Endodermal cell (in vitro differentiated cells): ENCODE measurements at places on chromosomes 16 and 17.

DNA sequence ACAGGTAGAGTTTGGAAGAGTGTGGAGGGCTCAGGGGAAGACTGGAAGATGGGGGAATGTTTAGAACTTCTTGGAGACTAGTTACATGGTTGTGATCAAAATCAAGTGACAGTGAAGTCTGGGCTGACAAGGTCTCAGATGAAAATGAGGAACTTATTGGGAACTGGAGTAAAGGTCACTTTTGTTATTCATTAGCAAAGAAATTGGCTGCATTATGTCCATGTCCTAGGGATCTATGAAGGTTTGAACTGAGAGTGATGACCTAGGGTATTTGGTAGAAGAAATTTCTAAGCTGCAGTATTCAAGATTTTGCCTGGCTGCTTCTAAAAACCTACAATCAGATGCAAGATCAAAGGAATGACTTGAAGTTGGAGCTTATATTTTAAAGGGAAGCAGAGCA is 747.1 kb downstream of the KCNJ2 start:
- DNase-seq: no peak

DNA sequence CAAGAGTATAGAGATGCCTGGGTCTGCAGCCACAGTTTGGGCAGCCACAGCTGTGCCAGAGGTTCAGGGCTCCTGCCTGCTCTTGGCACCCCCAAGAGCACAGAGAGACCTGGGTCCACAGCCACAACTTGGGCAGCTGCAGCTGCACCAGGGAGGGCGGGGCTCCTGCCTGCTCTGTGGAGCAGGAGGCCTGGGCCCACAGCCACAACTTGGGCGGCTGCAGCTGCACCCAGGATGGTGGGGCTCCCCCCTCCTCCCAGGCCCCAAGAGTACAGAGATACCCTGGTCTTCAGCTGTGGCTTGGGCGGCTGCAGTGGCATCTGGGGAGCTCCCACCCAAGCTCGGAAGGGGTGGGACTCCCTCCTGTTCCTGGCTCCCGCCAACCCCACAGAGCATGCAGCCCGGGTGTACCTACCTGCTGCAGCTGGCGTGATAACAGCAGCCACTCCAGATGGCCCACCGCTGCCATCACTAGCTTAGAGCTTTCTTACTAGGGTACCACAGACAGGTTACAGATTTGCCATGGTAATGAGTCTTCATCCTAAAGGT is 72.7 kb downstream of the PHKB start:
- DNase-seq: no peak

- no peak for DNase-seq
Measured at GRCh38 chr17:49000943-49001342, 3.8 kb downstream of the IGF2BP1 start.

DNA sequence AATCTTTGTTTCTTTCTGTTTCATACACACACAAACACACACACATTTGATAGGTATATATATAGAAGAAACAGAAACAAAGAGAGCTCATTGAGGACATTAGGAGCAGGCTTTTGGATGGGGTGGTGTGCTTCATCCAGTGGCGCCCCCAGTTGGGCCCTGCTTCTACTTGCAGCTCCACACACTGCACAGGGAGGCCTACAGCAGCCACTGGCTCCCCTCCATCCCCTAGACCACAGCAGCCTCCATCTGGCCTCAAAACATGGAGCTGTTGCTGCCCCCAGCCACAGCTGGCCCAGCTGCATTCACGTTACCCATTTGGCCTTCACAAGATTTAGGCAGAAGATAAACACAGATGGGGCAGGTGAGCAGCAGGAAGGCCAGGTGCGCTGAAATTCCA is 33.1 kb upstream of the NF1 start:
- DNase-seq: peak; percentile 82

- DNase-seq: peak; percentile 63
Measured at GRCh38 chr17:8375738-8376259, 705 bp downstream of the KRABD2 start.

GRCh38 chr16:88439706-88440105 is 13.4 kb upstream of the ZFPM1 start:
- no peak for DNase-seq

DNA sequence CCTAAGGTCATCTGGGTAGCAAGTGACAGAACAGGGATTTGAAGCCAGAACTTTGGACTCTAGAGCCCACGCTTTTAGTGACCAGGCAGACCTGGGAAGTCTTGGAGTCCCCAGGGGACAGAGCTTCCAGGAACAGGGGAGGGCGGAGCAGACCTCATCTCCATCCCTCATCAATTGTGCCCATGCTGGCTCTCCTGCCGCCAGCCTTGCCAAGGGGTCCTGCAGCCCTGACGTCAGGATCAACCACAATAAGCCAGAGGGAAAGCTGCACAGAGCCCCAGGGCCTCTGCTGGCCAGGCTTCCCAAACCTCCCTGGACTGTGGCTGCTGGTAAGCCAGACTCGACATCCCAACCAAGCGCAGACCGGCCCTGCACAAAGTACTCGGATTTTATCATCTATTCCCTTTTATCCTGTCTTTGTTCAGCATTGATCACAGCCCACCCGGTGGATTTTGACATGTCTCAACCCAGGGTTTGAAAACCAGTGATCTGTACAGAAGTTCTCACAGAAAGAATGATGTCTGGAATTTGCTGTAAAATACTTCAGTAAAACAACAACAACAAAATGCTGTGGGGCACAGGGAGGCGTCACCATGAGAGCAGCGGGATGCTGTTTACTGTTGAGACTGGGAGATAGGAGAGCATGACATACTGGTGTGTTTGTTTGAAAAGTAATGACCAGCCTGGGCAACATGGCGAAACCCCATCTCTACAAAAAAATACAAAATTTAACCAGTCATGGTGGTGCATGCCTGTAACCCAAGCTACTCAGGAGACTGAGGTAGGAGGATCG is 11.8 kb downstream of the C16orf74 start:
- DNase-seq: no peak

- DNase-seq: no peak
Measured at GRCh38 chr17:56171186-56171959, 18.1 kb downstream of the ANKFN1 start.

- no peak for DNase-seq
Measured at GRCh38 chr16:3143598-3144320, 8.9 kb downstream of the ZNF213 start.

DNA sequence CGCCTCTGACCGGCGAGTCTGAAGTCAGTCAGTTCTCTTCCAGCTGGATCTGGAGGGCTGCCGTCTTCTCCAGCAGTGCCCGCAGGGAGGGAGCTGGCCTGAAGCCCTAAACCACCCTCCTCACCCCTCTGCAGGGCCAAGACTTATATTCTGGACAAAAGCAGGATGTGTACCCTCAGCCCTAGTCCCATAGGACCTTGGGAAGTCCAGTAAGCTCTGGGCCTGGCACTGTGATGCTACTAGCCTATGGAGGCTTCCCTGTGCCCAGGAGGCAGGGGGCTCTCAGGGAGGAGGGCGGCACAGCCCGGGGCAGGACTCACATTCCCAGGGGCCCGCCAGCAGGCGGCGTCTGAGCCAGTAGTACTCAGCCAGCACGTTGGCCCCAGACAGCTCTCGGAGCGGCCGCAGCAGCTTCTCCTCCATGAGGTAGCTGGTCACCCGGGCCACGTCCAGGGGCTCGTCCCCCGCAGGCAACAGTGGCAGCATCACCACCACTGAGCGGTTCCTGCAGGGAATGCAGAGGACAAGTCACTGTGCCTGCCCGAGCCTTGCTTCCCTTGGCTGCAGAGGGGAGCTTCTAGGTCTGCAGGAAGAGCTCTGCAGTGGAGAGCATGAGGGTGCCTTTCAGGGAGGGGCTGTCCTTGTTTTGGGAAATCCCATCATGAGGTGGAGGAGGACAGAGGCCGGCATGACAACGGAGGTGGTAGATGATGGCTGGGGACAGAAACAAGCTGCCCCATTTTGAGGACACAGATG is 41.7 kb downstream of the RMI2 start:
- peak; percentile 96 for DNase-seq

GRCh38 chr17:58165981-58166380 is 801 bp upstream of the OR4D2 start:
- DNase-seq: no peak

DNA sequence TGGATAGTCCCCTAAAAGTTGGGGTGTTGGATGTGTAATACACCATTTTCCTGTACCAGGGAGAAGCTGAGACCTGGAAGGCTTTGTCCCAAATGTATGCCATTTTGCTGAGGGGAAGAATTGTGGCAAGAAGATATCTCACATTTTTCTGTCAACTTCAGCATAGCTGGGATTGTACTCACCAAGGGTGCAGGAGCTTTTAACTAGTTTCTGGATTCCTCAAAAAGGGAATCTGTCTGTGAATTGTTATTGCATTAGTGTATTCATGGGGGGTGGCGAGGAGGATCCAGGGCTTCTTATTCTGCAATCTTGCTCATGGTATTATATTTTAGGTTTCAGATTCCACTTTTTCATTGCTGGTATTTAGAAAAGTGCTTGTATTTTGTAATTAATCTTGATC is 208.2 kb upstream of the MYOCD start:
- DNase-seq: no peak

DNA sequence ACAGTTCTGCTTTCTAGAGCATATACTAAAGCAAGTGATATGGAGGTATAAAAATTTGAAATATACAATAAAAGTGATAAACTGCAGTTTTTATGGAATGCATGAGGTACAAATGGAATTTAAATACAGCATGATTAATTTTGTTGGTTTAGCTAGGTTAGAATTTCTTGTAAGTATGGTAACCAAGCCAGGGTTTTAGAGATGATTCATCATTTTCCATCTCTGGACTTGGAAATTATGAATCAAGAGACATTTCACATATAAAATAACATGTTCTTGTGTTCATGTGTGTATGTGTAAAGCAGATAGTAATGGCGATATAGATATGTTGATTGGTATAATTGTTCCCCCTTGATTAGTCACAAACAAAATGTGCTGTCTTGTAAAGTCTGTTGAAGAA is 1219.8 kb downstream of the CDH8 start:
- DNase-seq: no peak

GRCh38 chr17:1442187-1442586 is 13.8 kb downstream of the CRK start:
- no peak for DNase-seq

GRCh38 chr17:82201498-82201910 is 11.1 kb downstream of the CCDC57 start:
- no peak for DNase-seq

- DNase-seq: no peak
Measured at GRCh38 chr17:9468532-9468931, 107.1 kb downstream of the STX8 start.

- no peak for DNase-seq
Measured at GRCh38 chr16:12133729-12134128, 157.2 kb downstream of the SNX29 start.

- no peak for DNase-seq
Measured at GRCh38 chr17:47882247-47882646, 13.8 kb upstream of the SP2 start.

DNA sequence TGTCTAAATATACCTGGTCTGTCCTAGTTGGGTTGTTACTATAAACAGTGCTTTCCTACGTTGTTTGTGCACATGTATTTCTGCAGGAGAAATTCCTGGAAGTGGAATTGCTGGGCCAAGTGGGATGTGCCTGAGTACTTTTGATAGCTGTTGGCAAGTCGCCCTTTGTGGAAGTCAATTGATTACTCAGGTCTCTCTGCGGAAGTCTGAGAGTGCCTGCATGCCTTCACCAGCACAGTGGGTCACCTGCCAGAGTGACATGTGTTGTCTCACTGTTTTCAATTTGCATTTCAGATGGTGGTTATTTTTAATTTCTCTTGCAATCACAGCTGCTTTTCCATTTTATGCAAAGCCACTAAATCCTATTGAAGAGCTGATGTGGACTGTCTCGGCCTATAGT is 2.3 kb upstream of the MVD start:
- DNase-seq: no peak

- DNase-seq: no peak
Measured at GRCh38 chr16:66485376-66485775, 58.3 kb downstream of the BEAN1 start.

- DNase-seq: peak; percentile 81
Measured at GRCh38 chr16:85332175-85332574, 219.9 kb upstream of the CIBAR2 start.

DNA sequence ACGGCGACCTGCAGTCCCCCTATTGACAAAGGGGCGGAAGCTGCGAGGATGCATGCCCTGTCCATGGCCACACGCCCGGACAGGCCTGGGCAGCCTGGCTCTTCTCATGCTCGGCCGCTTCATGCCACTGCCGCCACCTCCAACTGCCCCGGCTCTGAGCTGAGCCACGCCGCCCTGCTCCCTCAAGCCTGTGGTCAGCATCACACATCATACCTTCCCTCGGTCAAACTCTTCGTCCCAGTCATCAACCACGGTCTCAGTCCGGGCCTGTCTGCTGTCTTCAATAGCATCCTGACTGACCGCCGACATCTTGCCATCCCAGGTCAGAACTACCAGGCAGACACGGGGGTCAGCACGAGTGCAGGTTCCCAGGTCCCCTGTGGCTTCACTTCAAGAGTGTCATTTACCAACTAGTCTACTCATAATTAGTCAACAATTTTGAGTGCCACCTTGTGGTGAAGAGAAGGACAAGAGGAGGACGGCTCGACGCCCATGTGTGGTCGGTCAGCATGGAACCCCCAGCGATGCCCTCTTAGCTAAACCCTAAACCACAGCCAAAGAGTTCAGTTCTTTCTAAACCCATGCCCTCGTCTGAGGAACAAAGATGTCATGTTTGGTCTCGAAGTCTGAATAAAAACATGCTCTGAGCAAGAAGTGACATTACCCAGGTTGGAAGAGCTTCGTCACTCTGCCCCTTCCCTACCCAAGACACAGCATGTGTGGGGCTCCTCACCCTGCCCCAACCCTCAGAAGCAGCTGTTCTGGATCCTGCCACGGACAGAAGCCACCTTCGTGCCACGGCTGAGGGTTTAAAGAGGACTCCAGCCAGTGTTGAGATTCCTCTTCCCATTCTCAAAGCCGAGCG is 16.9 kb upstream of the CYTH1 start:
- DNase-seq: no peak

- no peak for DNase-seq
Measured at GRCh38 chr16:88192601-88193000, 190.2 kb upstream of the ZNF469 start.

- peak; percentile 68 for DNase-seq
Measured at GRCh38 chr16:12898551-12898950, 2.8 kb upstream of the SHISA9 start.

DNA sequence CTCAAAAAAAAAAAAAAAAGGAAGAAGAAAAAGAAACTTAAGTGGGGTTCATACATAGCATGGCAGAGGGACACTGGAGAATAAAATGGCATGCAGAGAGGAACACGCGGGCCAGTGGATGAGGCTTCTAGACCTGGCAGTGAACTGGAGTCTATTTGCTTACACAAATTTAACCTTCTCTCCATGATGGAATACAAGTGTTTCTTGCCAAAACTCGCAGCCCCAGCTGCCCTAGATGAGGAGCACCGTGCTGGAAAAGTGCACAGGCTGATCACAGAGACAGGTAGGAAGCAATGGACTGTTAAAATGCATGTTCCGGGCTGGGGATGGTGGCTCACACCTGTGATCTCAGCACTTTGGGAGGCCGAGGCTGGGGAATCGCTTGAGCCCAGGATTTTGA is 9.3 kb downstream of the SSTR2 start:
- no peak for DNase-seq

DNA sequence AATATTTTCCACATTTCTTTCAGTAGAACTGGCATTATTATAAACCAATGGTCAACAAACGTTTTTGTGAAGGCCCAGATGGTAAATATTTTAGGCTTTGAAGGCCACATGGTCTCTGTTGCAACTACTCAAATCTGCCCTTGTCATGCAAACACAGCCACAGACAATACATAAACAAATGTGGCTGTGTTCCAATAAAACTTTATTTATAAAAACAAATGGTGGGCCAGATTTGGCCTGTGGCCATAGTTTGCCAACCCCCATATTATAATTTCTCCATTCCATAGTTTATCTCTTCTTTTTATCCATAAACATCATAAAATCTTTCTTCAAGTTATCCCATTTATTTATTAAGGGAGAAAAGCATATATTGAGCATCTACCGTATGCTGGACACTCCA is 98.8 kb downstream of the CDYL2 start:
- no peak for DNase-seq
